ENCODE measurements at places on chromosomes 6 and 20.

DNA sequence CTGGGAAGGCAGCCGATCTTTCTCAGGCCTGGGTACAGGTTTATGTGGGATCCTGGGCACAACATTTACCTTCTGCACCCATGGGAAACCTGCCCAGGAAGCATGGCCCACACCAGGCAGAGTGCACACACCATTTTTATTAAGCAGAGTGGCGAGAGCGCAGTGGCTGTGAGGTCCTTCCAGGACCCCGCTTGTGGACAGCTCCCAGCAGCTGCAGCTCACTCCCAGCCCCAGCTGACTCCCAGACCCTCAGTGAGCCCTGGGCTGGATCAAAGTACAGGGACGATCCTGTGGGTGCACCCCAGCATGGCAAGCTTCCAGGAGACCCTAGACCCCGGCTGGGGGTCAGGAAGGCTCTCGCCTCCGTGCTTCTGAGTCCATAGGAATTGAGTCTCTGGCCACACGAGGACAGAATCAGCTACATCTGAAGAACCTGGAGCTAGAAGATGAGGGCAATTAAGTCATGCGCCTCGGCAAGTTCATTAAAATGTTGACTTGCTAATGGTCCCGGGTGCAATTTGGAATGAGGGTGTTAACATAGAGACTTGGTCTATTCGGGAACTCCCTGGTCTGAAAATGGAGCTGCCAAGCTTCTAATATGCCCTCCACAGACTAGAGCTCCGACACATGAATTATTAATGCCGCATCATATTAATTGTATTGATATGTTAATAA is 65.4 kb upstream of the SLCO4A1 start:
- DNase-seq = no peak

GRCh38 chr20:14881518-14881917 is 544.1 kb upstream of the FLRT3 start:
- no peak for DNase-seq

DNA sequence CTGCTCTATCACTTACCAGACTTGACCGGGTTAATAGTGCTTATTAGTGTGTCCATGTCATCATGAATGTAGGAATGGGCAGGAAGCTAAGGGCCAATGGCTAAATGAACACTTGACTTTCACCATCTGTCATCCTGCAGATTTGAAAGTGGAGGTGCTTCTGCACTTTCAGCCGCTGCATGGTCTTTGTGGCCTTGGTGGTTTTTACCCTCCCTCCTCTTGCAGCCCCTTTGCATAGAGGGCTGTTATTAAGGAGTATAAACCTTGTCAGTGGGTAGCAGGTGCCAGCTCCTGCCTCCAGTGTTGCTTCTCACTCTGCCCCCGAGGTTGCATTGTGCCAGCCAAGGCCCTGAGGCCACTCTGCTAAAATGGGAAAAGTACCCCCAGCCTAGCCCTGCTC is 122.2 kb upstream of the TNFAIP3 start:
- DNase-seq = no peak

GRCh38 chr6:57265755-57266221 is 43.7 kb upstream of the RAB23 start:
- DNase-seq = no peak

DNA sequence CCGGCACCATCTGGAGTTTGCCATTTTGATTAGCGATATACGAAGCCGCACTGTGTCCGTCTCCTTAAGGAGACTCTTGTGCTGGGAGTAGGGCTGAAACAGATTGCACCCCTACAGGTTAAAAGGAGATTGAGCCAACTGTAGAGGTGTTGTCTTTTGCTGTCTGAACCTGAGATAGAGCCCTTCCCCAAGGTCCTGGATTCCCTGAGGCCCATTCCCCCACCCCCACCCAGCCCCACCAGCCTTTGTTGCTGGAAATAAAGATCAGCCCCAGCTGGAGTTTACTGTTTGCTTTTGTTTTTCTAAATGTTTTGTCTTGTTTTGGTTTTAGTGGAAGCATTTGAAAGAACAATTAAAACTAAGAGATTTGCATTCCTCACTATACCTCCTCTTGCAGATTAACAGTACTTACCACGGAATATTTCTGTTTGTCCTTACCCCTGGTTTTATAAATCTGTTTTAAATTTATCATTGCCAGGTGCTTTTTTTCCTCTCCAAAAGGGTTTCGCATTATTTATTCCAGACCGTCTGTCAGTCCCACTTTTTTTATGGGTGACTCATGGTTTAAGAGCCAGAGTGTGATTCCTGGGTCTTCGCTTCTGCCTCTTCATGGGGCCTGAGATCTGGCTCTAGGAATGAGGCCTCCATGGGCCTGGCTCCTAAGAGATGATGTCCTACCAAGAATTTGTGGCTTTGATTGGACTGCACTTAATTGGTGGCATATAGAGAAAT is 169.2 kb downstream of the DTNBP1 start:
- DNase-seq = no peak

DNA sequence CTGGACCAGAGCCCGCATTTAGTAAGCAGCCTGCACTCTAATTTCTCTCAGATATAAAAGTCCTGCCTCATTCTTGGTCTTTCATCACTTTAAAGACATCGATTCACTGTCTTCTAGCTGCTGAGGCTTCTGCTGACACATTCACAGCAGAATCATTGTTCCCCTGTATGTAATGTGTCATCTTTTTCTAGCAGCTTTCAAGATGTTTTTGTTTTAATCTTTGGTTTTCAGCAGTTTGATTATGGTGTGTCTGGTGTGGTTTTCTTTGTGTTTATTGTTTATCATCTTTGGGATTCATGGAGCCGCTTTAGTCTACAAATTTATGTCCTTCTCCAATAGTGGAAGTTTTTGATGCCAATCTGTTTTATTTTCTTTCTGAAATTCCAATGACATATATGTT is 157.3 kb upstream of the STMND1 start:
- no peak for DNase-seq
